Osteoblast (primary cell): ENCODE measurements at places on chromosomes 7 and 10. TPM values are rescaled to one million over a fixed set of nuclear protein-coding genes. Genes with fewer than 3 reads are reported as not detected.

DNA sequence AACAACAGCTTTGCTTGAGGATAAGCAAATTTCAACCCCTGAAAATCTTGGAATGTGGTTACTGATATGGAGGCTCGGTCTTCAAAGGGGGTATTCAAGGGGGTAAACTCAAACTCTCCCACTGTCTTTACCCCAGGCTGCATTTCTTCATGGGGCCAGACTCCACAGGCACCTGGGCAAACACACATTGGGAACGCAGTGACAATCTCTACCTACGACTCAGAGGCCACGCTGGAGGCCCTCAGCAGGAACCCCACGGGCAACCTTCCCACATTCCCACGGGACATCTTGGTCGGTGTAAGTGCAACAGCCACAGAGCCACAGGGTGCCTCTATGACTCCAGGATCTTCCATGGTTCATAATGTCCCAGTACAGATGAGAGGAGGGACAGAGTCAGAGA is 2.2 kb upstream of the INSIG1 start:
- DNase-seq = peak; percentile 51

GRCh38 chr7:44259547-44260457 is 59.0 kb downstream of the YKT6 start:
- peak; percentile 97 for DNase-seq

DNA sequence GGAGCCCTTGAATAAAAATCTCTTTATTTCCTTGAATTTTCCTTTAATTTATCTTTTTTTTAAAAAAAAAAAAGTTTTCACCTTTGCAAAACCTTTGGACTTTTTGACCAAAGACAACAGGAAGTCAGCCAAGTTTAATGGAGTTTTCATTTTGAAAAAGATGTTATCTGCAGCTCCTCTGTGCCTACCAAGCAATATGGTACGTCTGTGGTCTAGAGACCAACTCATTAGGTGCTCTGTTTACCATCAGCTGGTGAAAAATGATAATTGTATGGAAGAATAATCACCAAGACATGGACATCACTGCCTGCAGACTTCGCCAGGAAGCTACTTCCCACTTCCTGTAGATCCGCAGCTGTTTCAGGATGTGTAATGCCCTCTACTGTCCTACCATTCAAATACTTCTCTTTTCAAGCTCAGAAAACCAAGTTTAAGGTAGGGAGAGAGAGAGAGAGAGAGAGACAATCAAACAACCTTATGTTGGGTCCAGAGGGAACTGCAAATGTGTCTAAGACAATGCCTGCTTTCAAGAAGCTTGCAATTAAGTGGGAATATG is 18.7 kb downstream of the PLXNA4 start:
- no peak for DNase-seq

GRCh38 chr7:103914147-103914899 is 75.1 kb downstream of the RELN start:
- DNase-seq = no peak

GRCh38 chr10:64798297-64798696 is 1277.1 kb downstream of the REEP3 start:
- no peak for DNase-seq

GRCh38 chr7:93258661-93259060 is 26.5 kb downstream of the VPS50 start:
- DNase-seq = no peak

GRCh38 chr7:40656349-40656748 is 521.5 kb downstream of the SUGCT start:
- no peak for DNase-seq

DNA sequence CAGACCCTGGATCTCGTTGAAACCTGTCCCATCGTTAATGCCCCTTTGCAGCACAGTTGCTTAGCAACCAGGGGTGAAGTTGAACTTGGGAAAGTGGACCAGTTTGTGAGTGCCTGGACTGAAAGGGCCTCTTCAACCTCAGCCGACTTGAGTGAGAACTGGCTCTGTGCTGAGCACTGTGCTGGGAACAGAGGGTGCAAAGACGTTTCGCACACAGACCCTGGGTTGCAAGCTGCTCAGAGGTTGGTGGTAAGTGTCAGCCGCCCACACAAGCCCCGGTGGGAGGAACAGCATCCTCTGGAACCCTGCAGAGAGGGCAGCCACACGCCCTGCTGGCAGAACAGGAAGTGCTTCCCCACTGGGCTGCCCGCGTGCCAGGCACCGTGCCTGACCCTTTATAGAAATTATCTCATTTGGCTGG is 89.2 kb downstream of the CARD11 start:
- peak; percentile 53 for DNase-seq

- DNase-seq = no peak
Measured at GRCh38 chr7:148924011-148924410, 39.9 kb upstream of the EZH2 start.

- DNase-seq = no peak
Measured at GRCh38 chr10:109880886-109881768, 42.2 kb downstream of the XPNPEP1 start.

GRCh38 chr10:82340166-82340565 is 465.2 kb downstream of the NRG3 start:
- DNase-seq = no peak

DNA sequence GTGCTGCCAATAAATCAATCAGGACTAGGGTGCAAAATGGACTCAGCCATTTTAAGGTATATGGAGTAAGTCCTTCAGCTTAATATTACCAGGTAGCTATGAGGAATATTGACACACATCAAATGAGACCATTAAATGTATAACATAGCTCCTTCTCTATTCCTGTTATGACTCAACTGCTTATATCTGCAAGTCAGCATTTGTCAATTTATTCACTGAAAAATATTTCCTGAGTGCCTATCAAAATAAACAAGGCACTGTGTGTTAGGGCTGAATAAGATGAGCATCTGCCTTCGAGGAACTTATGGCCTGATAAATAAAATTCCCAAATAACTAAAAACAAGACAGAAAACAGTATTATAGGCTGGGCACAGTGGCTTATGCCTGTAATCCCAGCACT is 113.8 kb downstream of the CDK6 start:
- DNase-seq = no peak

GRCh38 chr7:7032221-7032620 is 150.1 kb upstream of the C1GALT1 start:
- no peak for DNase-seq

- DNase-seq = no peak
Measured at GRCh38 chr10:98878418-98878817, 357.2 kb downstream of the HPSE2 start.

DNA sequence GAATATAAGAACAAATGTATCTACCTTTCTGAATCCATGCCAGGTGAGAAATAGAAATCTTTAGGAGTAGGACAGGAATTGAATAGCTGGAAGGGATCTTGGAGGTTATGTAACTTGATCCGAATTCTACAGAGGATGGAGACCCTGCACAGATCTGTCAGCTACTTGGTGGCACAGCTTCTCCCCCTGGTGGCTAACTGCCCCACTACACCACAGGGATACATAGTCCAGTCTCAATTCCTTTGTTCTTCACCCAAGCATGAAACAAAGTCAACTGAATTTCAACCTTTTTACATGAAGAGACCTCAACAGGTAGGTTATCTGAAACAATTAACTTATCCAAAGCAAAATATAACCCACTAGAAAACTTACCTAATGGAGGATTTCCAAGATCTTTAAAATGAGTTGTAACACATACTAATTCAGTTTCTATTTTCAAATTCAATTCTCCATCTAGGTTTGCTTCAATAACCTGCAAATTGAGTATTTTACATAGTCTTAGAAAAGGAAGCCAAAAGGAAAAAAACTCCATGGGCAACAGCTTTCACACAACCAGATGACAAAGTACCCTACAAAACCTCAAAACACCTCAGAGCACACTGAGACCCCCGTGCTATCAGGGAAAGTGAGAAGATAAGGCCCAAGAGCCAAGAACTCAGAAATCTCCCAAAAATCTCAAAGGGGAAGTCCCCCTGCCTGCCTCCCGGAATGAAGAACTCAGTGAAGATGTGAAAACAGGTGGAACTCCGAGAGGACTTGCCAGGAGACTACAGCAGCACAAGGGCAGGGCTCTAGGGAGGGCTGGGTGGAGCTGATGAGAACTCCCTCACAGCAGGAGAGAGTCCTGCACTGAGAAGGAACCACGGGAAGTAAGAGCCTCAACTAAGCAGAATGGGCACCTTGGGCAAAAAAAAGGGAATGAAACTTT is 10.3 kb downstream of the HUS1 start:
- peak; percentile 88 for DNase-seq

GRCh38 chr10:63210611-63211196 is 77.6 kb downstream of the NRBF2 start:
- DNase-seq = no peak

DNA sequence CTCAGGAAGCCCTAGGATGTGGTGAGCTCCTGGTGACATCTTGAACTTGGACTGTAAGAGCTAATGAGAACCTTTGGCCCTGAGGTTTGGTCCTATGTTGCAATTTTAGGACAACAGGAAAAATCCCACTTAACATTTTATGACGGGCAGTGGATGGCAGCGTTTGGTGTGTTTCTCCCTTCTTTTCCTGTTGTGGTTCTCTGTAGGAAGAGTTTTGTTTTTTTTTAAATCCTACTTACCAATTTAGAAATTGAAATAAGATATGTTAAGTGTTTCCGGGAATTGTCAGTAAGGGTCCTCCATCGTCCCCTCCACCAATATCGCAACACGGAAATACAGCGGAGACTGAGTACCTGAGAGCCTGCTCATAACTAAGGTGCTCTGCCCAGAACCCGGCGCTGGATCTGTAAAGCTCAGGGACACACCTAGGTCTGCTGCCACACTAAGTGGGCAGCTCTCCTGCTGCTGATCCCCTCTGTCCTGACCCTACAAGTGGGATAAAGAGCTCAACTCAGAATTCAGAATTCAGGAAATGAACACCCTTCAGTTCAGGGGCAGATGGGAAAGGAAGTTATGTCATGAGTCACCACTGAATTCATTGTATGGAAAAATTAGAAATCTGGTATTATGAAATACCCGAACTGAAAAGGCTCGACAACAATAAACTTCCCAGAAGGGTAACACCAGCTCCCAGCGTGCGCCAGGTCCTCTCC is 9.1 kb upstream of the PROSER2 start:
- DNase-seq = no peak

GRCh38 chr7:136072447-136072846 is 95.3 kb upstream of the MTPN start:
- no peak for DNase-seq

GRCh38 chr7:31075086-31075405 is 22.9 kb downstream of the ADCYAP1R1 start:
- DNase-seq = no peak

DNA sequence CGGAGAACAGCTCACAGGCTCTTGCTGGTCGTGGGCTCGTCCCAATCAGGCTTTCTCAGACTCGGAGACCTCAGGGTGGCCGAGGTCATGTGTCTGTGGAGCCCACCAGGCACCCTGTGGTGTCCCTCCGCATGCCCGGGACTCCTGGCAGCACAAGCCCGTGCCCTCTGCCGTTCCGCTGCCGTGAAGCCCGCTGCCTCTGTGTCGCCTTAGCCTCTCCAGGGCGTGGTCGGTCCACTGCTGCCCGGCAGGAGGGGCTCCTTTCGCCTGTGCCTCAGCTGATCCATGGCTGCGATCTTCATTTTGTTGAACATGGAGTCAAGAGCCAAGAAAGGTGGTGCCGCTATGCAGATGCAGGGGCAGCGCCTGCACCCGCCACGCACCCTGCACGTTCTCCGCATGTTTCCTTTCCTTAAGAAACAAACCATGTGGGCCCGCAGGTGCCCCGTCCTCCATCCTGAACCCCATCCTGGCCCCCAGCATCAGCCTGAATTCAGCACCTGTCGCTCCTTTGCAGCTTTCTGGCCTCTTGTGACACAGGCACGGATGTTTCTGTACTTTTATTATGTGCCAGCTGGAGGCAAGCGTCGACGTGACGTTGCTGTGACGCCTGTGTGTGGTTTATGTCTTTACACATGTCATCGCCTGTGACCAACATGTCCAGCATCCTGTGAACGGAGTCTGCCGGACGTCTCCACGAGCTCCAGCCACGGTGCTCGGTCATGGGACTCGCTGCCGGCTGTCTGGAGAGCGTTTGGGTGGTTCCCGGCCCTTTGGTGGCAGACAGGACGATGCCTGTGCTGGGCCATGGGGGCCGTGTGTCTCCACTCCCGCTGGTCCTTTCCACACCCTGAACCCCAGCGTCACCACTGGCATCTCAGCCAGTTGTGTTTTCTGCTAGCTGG is 69.9 kb downstream of the NKX6-2 start:
- no peak for DNase-seq

GRCh38 chr7:118109607-118110006 is 74.4 kb upstream of the LSM8 start:
- DNase-seq = no peak

- no peak for DNase-seq
Measured at GRCh38 chr10:129424978-129425377, 42.1 kb upstream of the MGMT start.

GRCh38 chr10:23198610-23198939 is 6.5 kb downstream of the PTF1A start:
- DNase-seq = peak; percentile 66

- DNase-seq = no peak
Measured at GRCh38 chr10:14569274-14570060, 205.2 kb downstream of the FAM107B start.

GRCh38 chr10:18571076-18571475 is 80.3 kb downstream of the NSUN6 start:
- DNase-seq = no peak

GRCh38 chr7:130721486-130722277 is 12.3 kb downstream of the KLF14 start:
- peak; percentile 39 for DNase-seq

- peak; percentile 36 for DNase-seq
Measured at GRCh38 chr10:113618338-113618737, 45.5 kb downstream of the NRAP start.

The HTR5A gene
- total RNA-seq = not detected in 2 replicates

The ECD gene
- 35.4 and 35.5 TPM in 2 replicates for total RNA-seq

The OR6B1 gene
- not detected in 2 replicates for total RNA-seq

The ZNF37A gene
- total RNA-seq = 15.6 and 19.4 TPM in 2 replicates

The ADO gene
- total RNA-seq = 28.0 and 29.3 TPM in 2 replicates

The SPDYE11 gene
- total RNA-seq = not detected in 2 replicates

The SPDYE5 gene
- total RNA-seq = under 0.01 TPM in 1 of 2 replicates, not detected in the other

The SH2D4B gene
- under 0.01 TPM in 1 of 2 replicates, not detected in the other for total RNA-seq

The BHLHA15 gene
- not detected in 2 replicates for total RNA-seq

The AP3M1 gene
- total RNA-seq = 35.8 and 37.7 TPM in 2 replicates

The MEPCE gene
- total RNA-seq = 28.6 and 29.7 TPM in 2 replicates

The CRHR2 gene
- total RNA-seq = not detected in 2 replicates

The C10orf62 gene
- 0.29 and 0.36 TPM in 2 replicates for total RNA-seq

The CEP55 gene
- 4.7 TPM in 2 replicates for total RNA-seq

The STMP1 gene
- 18.8 and 21.5 TPM in 2 replicates for total RNA-seq

The PRTFDC1 gene
- 5.1 and 5.3 TPM in 2 replicates for total RNA-seq

The SAP25 gene
- total RNA-seq = not detected in 2 replicates

The PLXDC2 gene
- 63.3 and 86.9 TPM in 2 replicates for total RNA-seq

The TAS2R41 gene
- total RNA-seq = not detected in 2 replicates

The CTAGE4 gene
- total RNA-seq = 0.36 and 2.4 TPM in 2 replicates
